Stimulated activated CD8-positive, alpha-beta memory T cell treated with anti-CD3 and anti-CD28 coated beads, Interleukin-2, amount 100 ng/mL, for 1 hour (primary cell): ENCODE measurements at places on chromosomes 3 and 15.

DNA sequence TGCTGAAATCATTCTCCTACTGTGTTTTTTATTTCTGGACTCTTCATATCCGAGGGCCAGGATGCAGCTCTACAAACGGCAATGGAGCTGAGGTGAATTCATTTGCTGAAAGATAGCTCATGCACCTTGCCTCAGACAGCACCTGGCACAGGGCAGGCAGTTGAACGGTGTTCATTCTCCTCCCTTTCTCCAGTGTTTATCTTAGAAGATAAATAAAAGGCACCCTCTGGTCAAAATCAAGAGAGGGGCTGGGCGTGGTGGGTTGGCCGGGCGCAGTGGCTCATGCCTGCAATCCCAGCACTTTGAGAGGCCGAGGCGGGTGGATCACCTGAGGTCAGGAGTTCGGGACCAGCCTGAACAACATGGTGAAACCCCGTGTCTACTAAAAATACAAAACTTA, 79.3 kb upstream of the LMOD3 start:
- DNase-seq: no peak

DNA sequence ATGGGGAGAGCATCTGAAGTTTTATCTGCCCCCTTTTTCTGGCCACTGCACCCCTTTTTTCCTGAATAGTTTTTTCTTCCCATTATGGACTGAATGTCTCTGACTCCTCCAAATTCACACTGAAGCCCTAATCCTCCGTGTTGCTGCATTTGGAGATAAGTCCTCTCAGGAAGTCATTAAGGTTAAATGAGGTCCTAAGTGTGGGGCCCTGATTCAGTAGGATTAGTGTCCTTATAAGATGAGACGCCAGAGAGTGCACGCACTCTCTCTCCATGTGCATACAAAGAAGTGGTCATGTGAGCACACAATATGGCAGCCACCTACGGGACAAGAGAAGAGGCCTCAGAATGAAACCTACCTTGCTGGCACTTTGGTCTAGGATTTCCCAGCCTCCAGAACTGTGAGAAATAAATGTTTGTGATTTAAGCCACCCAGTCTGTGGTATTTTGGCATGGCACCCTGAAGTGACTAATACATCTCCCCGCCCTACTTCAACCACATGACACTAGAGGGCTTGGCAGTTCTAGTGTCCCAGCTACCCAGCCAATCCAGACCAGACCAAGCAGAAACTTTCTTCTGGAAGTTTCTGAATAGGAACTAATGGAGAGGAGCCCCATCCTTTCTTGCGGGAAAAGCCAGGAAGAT, 191.3 kb downstream of the PDE8A start:
- no peak for DNase-seq

DNA sequence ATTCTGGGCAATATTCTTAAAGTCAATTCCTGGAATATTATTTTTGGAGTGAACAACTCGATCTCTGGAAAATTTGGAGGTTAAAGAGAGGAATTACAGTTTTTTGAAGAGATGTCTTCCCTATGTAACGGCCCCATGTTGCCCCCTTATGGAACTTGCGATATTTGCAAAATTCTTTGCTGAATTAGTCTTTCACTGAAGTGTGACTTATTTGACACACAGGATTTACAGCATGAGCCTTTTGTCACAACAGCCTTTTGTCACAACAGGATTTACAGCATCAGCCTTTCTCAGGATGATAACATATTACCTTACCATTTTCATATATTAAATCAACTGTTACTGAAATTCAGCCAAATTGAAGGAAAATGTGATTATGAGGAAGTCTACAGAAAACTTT, 37.8 kb upstream of the SPTSSB start:
- DNase-seq: no peak

DNA sequence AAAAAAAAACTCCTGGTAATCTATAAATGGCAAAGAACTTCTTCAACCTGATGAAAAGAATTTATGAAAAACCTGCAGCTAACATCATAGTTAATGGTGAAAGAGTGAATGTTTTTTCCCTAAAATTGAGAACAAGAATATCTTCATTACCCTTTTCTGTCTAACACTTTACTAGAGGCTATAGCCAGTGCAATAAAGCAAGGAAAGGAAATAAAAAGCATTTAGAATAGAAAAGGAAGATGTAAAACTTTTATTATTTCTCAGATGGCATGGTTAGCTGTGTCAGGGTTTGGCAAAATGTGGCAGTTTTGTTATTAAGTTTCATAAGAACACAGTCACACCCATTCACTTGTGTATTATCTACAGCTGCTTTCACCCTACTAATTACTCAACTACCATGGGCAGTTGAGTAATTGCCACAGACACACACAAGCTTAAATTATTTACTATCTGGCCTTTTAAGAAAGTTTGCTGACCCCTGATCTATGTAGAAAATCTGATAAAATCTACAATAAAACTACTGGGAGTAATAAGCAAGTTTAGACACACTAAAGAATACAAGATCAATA, 465.1 kb downstream of the MAGI1 start:
- no peak for DNase-seq

DNA sequence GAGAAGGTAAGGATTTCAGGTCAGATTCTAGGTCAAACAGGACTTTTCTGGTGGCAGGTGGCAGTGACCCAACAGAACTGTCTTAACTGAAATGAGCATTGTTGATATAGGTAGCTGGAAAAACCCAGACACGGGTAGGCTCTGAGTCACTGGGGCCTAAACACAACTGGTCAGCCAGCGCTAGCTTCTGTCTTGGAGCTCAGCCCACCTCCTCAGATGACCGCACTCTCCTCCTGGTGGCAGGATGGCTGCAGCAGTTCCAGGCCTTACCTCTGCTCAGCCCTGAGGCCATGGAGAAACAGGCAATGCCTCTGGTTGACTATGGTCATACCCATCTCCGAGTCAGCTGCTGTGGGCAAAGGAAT, 61.1 kb upstream of the GATA2 start:
- DNase-seq: no peak

- no peak for DNase-seq
Observed at GRCh38 chr3:115760716-115761115, 137.4 kb downstream of the GAP43 start.
